ENCODE measurements at places on chromosomes 6 and 20.

- DNase-seq, result no peak
These were observed 7.1 kb upstream of the SLC22A7 start for GRCh38 chr6:43290905-43291355.

DNA sequence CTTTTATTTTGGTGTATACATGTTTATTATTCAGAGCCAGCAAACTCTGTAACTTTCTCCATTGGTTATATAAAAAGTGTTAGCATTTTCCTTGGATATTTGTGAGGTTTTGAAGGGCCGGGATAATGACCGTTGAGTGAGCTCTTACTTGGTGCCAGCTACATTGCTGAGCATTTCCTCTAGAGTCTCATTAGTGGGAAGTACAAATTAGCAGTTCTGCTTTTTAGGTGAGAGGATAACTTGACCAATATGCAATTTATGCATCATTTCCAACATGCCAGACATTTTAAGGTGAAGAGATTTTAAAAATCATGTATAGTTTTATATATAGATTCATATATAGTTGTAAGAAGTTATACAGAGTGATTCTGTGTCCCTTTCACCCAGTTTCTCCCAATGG is 84.3 kb downstream of the CARMIL1 start:
- DNase-seq, result no peak

GRCh38 chr20:62728028-62728780 is 19.6 kb downstream of the NTSR1 start:
- no peak for DNase-seq

GRCh38 chr6:97394160-97394748 is 111.2 kb upstream of the MMS22L start:
- peak; percentile 1 for DNase-seq

GRCh38 chr6:43979525-43979924 is 147.7 kb downstream of the MRPL14 start:
- DNase-seq, result no peak

DNA sequence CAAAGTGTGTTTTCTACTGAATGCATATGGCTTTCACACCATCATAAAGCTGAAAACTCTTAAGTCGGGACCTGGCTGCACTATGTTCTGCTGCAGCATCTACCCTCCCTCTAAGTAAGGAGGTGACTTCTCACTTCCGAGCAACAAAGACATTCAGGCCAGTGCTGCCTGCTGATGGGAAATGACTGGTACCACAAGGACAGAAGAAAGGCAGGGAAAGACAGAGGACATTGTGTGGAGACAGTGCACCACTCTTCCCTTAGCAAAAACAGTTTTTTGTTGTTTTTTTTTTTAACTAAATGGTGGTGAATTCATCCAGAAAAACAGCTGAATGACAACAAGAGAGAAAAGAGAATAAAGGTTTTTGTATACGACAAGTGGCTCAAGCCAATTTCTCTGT is 81.5 kb downstream of the MAP7 start:
- no peak for DNase-seq

- no peak for DNase-seq
These were observed 481 bp downstream of the ZNF133 start for GRCh38 chr20:18288749-18289267.

DNA sequence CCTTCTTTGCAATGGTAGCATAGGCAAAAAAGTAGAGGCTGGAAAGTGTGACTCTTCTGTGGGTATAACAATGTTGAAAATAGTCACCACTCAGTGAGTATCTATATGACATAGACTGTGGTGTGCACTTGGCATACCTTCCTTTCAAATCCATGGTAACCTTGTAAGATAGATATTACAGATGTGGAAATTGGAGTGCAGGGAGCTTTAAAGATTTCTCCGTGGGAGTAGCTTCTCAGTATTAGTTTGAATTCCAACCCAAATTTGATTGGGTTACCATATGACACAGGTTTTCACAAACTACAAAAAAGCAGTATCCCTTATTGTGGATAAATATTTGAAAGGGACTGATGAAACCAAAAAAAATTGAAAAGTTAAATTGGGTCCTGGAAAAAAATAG is 163.8 kb downstream of the CLVS2 start:
- no peak for DNase-seq

DNA sequence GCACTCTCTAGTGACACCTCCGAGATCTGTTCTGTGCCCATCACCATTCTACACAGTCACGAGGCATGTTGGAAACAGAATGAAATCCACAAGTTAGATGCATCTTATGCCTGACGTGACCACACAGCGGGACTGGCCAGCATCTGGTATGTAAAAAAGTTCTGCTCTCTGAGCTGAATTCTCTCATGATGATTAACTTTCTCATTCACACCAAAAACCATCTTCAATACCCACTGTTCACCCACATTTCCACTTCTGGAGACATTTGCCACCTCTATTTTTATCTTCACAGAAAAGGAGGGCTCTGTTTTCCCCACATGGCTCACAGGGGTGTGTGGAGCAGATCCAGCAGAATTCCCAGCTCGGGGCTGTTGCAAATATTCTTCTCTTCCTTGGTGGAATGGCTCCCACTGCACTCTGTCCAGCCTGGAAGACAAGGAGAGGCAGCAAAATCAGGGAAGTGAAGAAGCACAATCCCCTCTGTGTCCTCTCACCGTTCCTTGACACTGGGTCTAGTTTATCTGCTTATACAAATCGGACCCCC is 303.4 kb downstream of the TAF4 start:
- no peak for DNase-seq

- DNase-seq, result no peak
These were observed 1.8 kb downstream of the PROCR start for GRCh38 chr20:35173576-35174192.

GRCh38 chr20:60407011-60407771 is 449.0 kb downstream of the CDH26 start:
- DNase-seq, result no peak

GRCh38 chr20:47235853-47236638 is 120.5 kb downstream of the ZMYND8 start:
- no peak for DNase-seq

DNA sequence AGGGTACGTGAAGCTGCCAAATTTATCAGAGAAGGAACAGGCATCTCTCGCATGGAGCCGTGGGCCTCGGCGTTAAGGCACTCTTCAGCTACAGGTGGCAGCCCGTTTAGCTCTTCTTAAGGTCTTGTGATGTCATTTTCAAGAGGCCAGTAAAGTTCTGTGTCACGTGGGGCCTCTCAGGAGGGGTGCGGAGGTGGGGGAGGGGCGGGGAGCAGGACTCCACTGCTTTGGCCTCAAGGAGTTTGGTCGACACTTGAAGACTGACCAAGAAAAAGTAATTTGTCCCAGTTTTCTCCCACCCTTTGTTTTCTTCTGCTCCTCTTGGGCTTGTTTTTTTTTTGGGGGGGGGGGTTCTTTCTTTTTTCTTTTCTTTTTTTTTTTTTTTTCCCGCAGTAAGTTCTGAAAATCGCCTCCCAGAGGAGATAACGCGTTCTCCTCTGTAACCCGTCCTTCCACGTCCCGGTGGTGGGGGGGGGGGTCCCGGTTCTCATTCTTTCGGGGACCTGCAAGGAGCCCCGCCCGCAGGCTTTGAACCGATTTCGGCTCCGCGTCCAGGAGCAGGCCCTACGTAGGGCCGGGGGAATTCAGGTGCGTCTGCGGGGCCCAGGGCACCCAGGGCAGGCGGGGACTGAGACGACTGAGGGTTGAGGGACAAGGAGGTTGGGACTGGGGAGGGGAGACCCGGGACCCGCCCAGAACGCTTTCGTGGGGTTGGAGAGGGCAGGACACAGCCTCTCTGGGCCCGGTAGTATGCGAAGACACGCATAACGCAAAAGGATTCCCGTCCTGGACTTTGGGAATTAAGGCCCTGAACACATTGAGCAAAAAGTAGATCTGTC is 26.0 kb downstream of the GPX6 start:
- DNase-seq, result no peak

DNA sequence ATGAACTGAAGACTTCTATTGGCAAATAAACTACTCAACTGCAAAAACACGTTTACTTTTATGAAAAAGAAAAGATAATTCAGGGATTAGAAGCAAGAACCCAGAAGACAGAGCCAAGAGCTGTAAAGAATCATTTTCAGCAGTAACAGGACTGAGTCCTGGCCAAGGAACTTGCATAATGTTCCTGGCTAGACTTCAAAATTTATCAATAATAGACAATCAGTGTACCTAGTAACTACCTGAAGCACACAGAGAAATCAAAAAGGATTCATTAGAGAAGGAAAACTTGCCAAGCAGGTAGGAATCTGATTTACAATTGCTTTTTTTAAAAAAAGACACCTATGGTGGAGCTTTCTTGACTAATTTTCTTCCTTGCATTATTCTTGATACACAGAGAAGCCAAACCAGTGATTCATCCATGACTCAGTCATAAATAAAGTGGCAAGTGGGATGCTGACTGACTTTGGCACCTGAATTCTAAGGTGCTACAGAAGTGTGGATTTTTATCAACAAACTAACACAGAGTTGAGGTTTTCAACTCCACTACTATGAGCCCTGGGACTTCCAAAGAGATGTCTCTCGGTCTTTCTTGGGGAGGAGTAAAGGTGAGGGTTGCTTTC is 281.3 kb downstream of the BMP7 start:
- DNase-seq, result no peak

GRCh38 chr6:170295510-170296422 is 4.9 kb upstream of the DLL1 start:
- no peak for DNase-seq

- DNase-seq, result no peak
These were observed 29.7 kb downstream of the MAP7 start for GRCh38 chr6:136520517-136520916.

DNA sequence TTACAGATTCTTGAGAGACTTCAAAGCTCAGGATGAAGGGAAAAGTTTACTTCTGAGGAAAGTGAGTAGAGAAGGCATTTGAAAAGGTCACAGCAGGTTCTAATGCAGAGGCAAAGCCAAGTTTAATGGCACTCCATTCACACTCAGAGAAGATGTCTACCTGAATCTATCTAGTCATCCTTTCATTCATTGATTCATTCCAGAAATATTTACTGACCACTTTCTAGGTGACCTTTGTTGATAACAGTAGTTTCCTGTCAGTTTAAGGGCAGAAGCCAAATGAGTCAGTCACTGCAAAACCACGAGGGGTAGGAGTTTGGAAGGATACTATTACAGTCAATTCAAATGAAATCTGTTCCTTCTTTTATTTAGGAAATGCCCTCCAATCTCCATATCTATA is 30.8 kb downstream of the FBXO5 start:
- no peak for DNase-seq

DNA sequence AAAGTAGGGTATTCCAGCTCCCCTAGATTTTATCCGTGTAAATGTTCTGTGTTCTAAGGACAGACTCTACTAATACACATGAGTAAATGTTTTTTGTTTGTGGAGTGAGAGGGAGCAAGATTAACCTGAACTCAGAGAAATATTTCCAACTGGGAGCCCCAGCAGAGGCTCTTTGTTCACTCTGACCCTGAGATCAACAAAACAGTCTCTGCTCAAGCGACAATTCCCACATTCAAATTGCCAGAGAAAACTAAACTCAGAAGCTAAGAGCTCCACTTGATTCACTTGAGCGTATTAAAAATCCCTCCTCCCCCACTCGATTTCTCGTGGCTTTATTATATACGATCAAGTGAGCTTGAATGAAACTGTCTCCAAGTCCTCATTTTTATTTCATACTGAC is 413.9 kb upstream of the JARID2 start:
- DNase-seq, result no peak

GRCh38 chr6:169700296-169700695 is 1.5 kb downstream of the WDR27 start:
- no peak for DNase-seq

DNA sequence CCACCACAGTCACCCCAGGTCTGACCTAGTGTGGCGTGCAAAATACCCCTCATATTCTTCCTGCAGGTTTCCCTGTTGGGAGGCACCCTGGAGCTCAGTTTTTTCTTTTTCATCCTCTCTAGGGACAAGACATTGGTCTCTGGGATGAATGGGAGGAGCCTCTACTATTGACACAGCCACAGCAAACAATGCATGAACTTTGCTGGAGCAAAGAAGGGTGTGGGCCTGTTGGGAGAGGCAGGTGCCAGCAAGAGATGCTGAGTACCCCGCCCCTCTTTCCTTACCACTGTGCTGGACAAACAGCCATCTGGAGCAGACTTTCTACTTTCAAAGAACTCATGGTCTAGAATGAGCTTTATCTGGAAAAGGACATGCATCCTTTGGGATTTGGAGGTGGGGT is 10.1 kb downstream of the TGM3 start:
- no peak for DNase-seq

GRCh38 chr6:111265842-111266241 is 178.5 kb downstream of the SLC16A10 start:
- DNase-seq, result no peak

- DNase-seq, result no peak
These were observed 1.8 kb downstream of the SIM1 start for GRCh38 chr6:100462706-100463629.

DNA sequence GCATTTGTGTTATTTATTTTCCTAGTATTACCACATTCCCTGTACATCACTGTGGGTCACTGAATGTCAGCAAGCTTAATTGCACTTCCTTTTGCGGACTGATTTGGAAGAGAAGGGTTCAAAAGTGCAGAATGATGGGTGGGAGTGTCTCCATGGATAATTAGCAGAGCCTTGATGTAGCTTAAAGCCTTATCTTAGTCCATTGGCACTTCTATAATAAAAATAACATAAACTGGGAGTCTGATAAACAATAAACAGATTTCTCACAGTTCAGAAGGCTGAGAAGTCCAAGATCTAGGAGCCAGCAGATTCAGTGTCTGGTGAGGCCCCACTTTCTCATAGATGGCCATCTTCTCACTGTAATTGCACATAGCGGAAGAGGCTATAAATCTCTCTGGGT is 501.1 kb upstream of the POU3F2 start:
- DNase-seq, result no peak

DNA sequence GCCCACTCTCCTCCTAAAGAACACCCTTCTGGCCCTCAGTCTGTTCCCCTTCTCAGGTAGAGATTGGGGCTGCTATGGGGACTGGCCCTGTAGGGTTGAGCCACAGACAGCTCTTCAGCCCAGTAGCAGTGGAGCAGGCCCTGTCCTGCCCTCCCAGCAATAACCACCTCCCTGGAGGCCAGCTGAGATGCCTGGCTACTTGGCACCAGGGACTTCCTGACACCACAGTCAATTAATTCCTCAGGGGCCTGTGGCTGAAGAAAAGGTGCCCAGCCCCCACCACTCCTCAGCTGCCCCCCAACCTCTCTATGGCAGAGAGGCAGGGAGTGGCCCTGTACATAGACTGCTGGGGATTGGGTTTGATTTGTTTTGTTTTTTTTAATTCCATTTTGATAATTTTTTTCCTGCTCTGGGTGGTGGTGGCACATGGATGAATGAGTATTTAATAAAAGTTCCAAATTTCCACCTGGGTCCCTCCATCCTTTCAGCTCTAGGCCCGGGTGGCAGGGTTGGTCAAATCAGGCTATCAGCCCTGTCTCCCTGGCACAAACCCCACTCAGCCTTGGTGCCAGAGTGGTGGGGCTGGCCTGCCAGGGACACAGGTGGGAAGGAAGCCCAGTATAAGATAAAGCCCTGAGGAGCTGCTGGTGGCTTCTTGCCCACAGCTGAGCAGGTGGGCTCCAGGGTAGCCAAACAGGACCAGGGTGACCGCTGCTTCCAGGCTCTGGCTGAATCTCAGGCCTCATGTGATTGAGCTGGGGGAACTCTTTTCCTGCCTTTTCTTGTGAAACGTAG is 1.9 kb upstream of the DEF6 start:
- DNase-seq, result no peak
